ENCODE measurements at places on chromosomes 13 and 19. TPM values are rescaled to one million over a fixed set of nuclear protein-coding genes. Genes with fewer than 3 reads are reported as not detected.

FCER2 gene
- not detected for total RNA-seq

NLRP12 gene
- 0.41 TPM for total RNA-seq

NCR1 gene
- total RNA-seq: not detected

LIM2 gene
- not detected for total RNA-seq

CACNG8 gene
- 0.10 TPM for total RNA-seq

Data from tongue (tissue), 3 donors.